ENCODE measurements at places on chromosomes 12 and 14. TPM values are rescaled to one million over a fixed set of nuclear protein-coding genes. Genes with fewer than 3 reads are reported as not detected.

DNA sequence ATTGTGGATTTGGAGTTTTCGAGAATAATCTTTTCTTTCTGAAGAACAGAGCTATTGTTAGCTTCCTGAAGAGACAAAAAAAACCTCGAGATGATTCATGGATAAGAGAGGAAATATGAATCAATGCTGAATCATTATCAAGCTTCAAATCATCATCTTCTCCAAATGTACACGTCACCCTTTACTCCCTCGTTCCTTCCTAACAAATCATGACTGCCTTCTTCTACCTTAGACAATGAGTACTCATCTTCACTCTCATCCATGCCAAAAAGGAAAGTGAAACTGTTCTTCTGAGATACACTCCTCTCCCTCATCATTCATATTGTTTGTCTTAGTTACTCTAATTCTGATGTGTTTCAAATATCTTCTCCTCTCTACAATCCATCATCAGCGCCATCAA lies 1115.8 kb upstream of the ATXN7L3B start:
- no peak for DNase-seq

ADCK1 gene
- 5.6 TPM for total RNA-seq

DNA sequence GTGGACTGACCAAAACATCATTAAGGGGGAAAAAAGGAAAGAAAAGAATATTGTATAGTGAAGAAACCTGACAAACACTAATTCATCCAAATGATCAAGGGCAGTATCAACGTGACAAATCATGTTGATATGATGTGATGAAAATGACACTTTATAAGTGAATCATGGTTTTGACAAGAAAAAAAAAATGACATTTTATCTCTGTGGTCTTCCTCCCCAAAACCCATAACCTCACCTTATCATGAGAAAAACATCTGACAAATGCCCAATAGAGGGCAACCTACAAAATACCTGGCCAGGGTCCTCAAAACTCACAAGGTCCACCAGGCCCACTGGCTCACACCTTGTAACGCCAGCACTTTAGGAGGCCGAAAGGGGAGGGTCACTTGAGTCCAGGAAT lies 13.8 kb downstream of the TMED10 start:
- no peak for DNase-seq

DNA sequence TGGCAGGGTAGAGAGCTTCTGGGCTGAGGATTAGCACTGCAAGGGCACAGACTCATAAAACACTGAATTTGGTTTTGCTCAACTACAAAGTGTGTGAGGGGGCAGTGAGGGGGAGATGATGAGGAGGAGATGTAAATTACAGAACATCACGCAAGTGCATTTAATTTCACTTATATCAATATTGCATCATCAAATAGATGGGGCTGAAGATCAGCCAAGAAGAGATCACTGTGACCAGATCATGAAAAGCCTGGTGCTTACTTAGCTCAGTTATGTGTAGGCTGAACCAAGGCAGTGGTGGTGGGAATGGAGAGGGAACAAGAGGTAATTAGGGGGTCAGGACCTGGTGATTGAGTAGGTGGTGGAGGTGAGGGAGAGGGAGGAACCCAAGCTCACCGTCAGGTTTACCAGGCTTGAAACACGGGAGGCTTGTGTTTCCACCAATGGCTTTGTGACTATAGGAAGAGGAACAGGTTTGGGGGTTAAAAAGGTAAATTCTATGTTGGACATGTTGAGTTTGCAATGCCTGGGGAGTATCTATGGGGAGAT lies 11.3 kb downstream of the FOS start:
- no peak for DNase-seq

DNA sequence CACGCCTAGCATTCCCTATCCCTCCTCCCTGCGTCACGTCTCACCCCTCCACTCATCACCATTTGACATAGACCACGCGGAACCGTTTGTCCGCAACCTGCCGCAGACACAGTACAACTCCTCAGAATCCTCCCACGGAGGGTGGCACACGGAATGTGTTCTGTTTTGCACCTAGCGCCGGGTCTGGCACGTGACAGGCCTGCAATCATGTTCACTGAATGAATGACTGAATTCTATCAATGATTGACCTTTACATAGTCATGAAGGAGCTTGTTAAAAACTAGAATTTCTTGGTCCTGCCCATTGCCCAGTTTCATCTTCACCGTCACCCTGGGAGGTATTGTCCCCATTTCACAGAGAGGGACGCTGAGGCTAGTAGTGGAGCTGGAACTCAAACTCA lies 4.7 kb downstream of the SLC6A12 start:
- DNase-seq = no peak
